ENCODE measurements at places on chromosomes 16 and 17.

GRCh38 chr16:59295993-59296736, 562.0 kb upstream of the GOT2 start:
- no peak for DNase-seq

DNA sequence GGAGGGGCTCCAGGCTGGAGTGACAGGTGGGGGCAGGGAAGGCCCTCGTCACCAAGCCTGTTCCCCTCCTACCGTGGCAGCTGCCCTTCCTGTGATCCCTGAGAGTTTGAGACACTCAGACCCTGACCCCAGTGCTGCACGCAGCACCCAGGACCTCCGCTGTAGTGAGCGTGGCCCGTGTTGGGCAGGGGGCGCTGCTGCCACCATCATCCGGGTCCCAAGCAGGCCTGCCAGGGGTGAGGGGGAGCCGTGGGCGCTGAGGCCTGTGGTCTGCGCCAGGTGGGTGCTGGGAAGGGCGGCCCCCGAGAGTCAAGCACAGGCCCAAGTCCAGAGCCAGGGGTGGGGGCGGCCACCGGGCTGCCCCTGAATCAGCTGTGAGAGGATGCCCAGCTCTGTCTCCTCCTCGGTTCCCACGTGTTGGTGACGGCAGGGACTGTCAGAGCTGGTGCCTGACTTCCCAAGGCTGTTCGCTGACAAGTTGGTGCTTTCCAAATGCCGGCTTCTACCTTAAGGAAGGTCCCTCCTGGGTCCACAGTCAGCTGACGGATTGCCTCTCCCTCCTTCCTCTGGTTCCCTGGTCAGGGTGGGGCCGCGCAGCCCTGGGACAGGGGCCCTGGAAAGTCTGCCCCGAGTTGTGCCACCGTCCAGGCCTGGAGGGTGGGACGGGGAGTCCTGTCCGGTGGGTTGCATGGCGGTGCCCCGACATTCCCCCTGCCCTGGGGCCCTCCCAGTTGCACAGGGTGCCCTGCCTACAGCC, 31.1 kb downstream of the TPSG1 start:
- no peak for DNase-seq

DNA sequence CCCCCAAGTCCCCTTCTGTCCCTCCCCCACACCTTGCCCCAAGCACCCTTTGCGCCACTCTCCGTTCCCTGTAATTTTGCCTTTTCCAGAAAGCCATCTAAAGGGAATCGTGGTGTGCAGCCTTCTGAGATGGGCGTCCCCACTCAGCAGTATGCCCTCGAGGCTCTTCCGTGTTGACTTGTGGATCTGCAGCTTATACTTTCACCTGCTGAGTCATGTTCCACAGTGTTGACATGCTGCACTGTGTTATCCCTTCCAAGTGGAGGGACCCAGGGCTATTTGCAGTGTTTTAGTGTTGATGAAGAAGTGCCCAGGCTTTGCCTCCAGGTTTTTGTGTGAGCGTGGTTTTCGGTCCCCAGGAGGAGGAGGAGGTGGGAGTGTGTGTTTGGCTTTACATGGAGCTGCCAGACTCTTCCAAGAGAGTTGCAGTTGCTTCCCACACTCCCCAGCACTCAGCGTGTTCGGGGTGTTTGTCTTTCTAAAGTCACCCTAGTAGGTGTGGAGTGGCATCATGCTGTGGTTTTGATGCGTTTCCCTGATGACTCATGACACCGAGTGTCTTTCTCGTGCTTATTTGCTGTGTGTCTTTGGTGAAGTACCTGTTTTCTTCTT, 32.1 kb upstream of the JPT2 start:
- no peak for DNase-seq

GRCh38 chr17:33942414-33942813, 312.7 kb upstream of the CCL2 start:
- DNase-seq: no peak

- DNase-seq: peak; percentile 15
Measured at GRCh38 chr16:49127103-49127502, 154.5 kb downstream of the CBLN1 start.

DNA sequence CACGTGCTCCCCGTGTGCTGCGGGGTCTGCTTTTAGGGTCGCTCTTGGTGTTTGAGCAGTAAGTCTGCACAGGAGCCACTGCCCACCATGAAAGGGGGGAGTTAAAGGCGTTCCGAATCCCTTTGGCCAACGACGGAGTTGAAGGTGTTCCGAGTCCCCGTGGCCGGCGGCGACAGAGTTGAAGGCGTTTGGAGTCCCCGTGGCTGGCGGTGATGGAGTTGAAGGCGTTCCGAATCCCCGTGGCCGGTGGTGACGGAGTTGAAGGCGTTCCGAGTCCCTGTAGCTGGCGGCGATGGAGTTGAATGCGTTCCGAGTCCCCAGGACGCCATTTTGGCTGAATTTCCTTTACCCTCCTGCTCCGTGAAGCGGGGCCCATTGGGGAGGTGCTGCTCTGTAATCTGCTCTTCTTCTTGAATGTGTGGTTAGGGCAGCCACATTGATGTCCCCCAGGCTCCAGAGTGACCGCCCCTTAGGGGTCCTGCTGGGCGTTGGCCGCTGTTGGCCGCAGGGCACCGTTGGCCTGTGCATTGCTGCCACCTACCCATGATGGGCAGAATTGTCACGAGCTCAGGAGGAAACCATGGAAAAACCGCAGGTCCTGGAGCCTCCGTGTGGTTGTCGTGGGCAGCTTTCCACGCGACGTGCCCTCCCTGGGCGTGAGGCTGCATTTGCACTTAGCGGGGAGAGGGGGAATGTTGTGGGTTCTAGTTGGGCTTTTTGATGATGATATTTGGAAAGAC, 73.7 kb upstream of the ZNF750 start:
- DNase-seq: no peak

GRCh38 chr16:20844054-20844453, 37.7 kb downstream of the REXO5 start:
- DNase-seq: no peak

DNA sequence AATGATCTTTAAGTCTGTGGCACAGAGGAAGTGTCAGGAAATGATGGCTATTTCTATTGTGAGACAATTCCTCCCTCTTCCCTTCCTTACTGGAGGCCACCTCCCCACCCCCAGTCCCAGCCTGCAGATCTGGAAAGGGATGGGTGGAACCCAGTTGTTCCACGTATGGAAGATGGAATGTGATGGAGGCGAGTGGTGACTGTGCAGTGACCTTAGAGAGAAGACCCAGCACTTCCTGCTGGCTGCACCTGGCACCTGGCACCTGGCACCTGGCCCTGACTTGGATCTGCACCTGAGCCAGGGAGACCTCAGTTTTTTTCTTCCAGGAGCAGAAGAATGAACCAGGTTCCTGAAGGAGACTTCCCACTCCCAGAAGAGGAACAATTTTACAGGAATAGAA, 33.0 kb upstream of the TMC5 start:
- no peak for DNase-seq

DNA sequence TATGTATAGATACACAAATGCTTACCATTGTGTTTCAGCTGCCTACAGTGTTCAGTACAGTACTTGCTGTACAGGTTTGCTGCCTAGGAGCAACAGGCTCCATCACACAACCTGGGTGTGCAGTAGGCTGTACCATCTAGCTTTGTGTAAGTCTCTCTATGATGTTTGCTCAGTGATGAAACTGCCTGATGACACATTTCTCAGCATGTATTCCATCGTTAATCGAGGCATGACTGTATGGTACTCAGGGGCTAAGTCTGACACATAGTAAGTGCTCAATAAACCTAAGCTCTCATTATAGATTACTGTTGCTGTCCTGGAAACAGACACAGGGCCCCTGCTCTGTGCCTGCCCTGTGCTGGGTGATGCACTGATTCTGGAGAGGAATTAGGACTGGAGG, 18.1 kb downstream of the KCNJ12 start:
- no peak for DNase-seq

GRCh38 chr16:3080024-3080423, 14.6 kb downstream of the IL32 start:
- no peak for DNase-seq
